ENCODE measurements at places on chromosomes 12 and 14.
A peak's percentile ranks its signal among the peaks of the same experiment; 100 is the strongest.

DNA sequence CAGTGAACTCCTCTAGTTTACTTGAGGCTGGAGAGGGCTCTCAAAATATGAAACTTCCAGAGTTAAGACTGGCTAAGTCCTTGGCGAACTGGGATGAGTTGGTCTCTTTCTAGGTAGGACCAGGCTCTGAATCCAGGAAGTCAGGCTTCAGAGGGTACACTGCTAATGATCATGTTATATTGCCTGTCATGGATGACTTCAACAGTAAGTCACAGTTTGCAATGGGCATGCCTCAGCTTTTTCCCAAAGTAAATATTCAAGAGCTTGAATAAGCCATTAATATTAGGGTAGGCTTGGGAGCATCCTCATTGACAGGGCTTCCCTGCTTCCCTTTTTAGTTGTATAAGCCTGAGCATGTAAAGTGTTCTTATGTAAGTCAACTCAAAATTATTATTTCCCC, 61.7 kb upstream of the PTHLH start:
- no peak for DNase-seq

DNA sequence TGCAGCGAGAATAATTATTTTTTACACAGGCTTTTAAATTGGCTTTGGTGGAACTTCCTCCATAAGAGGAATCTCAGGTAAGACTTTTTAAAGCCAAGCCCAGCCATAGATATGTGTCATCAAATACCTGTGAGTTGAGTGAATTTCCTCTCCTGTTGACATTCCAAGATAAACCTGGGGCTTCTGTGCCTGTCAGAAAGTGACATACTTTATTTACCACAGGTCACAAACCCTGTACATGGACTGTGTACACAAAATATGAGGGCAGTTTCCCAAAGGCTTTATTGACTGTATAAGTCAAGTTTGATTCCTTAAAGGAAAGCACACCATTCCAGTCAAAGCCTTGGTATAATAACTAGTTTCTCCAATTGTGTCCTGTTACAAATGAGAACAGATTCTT, 25.9 kb upstream of the SRSF5 start:
- no peak for DNase-seq

DNA sequence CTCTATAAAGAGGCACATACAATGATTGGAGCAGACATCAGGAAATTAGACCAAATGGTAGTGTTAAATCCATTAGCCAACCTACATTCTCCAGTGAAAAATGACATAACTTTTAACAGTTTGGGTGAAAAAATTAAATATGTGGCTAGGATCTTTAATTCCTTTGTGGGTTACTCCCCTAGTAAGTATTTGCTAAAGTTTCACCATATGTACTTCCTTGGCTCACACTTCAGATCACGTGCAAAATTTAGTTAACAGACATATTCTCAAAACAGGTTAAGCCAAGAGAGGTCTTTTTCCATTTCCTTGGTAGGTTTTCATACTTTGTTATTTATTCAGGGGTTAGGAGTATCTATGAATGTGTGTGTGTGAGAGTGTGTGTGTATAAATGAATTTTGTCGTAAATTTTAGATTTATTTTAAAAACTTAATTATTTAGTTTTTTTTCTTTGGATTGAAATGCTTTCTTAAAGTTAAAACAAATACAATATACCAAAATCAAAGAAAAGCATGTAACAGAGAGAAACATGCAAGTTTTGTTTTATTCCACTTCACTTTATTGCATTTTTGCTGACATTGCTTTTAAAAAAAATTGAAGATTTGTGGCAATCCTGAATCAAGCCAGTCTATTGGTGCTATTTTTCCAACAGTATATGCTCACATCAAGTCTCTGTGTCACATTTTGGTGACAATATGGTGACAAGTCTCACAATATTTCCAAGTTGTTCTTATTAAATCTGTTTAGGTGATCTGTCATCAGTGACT, 258.7 kb downstream of the FLRT2 start:
- no peak for DNase-seq

DNA sequence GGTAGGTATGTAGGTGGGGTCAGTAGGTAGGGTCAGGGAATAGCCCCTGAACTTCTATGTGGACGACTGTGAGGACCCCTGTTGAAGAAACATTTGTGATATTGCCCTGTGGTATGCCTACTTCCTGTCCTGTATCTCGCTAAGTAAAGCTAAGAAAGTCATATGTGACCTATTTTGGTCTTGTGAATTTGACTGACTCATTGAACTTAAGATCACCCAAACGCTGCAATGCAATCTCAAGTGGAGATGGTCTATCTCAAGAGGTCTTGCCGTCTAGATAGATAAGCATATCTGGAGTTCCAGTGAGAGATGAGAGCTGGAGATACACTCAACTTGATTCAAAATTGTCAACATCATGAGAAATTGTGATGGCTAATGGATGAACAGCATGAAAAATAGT, 73.8 kb downstream of the TRAFD1 start:
- no peak for DNase-seq

GRCh38 chr12:113048716-113049127, 7.8 kb upstream of the DTX1 start:
- peak; percentile 78 for DNase-seq

DNA sequence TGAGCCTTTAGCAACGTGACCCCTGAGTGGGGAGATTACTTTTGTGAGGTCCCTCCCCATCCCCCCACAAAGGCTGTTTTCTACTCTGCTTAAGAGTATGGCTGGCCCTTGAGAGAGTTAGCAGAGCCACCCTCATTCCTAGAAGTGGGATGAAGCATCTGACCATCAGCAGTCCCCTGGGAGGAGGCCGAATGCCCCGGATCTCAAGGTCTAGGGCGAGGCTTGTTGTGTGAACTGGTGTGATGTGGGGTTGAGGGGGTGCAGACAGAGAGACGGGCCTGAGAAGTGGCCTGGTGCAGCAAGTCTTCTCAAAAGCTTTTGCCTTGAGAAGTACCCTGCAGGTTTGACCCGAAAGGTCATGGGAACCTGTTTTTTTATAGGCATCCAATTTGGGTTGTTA, 153.0 kb upstream of the FKBP4 start:
- no peak for DNase-seq

- DNase-seq = no peak
Measured at GRCh38 chr14:79822034-79822433, 389.3 kb downstream of the DIO2 start.

- DNase-seq = no peak
Measured at GRCh38 chr12:97921979-97922722, 459.5 kb downstream of the RMST start.

GRCh38 chr12:66066929-66067523, 63.5 kb downstream of the LLPH start:
- DNase-seq = no peak

DNA sequence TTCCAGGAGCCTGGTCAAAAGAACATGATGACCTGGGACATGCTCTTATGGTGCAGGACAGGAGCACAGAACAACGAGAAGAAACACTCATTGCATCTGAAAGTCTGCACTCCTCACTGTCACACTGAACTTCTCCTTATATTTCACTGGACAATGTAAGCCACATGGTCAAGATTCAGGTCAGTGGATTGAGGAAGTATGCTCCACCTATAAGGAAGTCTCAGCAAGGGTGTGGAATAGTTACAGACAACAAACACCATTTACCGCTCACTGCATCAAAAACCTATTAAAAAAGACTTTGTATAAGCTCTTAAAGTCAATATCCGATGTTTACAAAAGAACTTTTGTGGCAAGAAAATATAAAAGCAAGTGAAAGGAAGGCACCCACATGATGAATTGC, 153.1 kb upstream of the FOXG1 start:
- no peak for DNase-seq

DNA sequence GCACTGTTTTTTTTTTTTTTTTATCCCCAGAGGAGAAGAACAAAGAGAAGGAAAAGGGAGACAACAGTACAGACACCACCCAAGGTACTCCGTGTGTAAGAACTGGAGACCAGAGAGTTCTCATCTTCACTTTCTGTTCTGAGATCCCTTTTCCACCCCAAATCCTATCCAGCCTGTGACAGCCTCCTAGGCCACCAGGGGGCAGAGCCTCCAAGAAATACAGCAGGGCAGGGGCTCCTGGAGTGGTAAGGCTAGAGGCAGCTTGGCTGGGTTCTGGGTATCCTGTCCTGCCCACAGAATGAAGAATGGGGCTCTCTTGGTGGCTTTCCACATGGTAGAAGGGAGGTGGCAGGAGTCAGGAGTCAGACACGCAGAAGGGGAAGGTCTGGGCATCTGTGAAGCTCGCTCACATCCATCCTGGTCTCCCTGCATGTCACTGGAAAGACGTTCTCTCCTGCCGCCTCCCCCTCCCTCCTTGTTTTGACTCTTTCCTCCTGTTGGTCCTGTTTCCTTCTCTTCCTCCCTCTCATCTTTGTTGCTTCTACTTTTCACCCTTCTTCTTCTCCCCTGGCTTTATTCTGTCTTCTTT, 12.0 kb downstream of the CLSTN3 start:
- peak; percentile 43 for DNase-seq

- DNase-seq = no peak
Measured at GRCh38 chr12:21526721-21527345, 737 bp downstream of the SPX start.

GRCh38 chr12:114316076-114316475, 89.9 kb downstream of the TBX5 start:
- DNase-seq = no peak

DNA sequence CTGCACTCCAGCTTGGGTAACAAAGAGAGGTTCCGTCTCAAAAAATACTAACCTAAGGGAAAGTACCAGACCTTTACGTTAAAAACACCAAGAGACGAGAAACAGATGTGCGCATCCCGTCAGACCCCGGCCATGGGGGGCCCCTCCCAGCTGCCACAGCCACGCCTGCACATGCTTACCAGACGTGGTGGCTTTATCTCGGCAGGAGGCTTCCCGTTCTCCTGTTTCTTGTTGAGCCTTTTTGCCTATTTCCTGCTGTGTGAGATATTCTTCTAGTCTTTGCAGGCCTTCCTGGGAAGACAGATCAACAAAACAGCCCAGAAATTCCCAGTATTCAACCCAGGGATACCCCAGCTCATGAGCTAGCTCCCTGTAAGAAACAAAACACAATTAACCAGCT, 23.6 kb downstream of the PGAM5 start:
- DNase-seq = no peak

GRCh38 chr12:88242571-88242925, 100.4 kb downstream of the TMTC3 start:
- DNase-seq = no peak

- DNase-seq = no peak
Measured at GRCh38 chr12:14810953-14811483, 3.0 kb downstream of the SMCO3 start.

- DNase-seq = no peak
Measured at GRCh38 chr14:36659010-36659821, 2.4 kb upstream of the PAX9 start.

GRCh38 chr12:46108721-46109120, 118.3 kb upstream of the SCAF11 start:
- DNase-seq = no peak

DNA sequence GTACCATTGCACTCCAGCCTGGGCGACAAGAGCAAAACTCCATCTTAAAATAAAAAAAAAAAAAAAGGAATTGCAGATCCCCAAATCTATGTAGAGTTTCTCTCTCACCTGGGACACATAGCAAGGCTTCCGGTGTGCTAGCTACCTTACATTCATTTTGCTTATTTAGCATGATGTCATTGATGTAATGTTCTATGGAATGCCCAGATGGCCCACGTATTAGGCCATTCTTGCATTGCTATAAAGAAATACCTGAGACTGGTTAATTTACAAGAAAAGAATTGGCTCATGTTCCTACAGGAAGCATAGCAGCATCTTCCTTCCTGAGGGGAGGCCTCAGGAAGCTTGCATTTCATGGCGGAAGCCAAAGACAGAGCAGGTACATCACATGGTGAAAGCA, 36.9 kb upstream of the A2ML1 start:
- no peak for DNase-seq
